H7 (cell line): ENCODE measurements at places on chromosomes 5 and 9. TPM values are rescaled to one million over a fixed set of nuclear protein-coding genes. Genes with fewer than 3 reads are reported as not detected.

GRCh38 chr9:127457191-127457878 is 6.0 kb downstream of the LRSAM1 start:
- peak; percentile 72 for DNase-seq

GRCh38 chr9:134283111-134283515 is 43.1 kb upstream of the RXRA start:
- DNase-seq: peak; percentile 62

DNA sequence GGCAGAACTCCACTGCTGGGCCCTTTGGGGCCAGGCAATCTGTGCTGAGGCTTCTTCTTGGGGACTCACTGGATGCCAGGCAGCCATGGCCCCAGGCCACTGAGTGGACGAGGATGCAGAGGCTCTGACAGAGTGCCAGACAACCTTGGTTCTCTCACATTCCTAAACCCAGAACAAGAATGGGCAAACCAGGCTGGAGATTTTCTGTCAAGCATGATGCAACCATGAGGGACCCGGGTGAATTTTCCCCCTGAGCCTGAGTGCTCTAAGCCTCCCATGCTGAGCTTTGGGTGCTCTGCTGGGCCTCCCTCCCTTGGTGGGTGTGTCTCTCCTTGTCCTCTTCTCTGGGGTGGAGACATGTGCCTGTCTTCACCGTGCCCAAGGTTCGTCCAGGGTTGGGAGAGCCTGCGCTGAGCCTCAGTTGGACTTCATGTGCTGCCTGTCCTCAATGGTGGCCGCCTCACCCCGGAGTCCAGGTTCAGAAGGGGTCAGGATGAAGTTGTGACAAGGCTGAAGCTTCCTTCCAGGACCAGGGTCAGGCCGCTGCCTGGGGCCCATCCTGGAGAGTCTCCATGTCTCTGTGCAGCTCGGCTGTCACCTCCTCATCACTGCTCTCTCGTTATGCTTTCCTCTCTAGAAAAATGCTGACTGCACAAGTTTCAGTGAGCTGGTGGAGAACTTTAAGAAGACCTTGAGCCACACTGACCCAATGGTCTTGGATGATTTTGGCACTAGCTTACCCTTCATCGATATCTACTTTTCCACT is 24.1 kb downstream of the PITX1 start:
- DNase-seq: peak; percentile 25

- no peak for DNase-seq
Observed at GRCh38 chr5:164627021-164627420, 1121.6 kb downstream of the MAT2B start.

DNA sequence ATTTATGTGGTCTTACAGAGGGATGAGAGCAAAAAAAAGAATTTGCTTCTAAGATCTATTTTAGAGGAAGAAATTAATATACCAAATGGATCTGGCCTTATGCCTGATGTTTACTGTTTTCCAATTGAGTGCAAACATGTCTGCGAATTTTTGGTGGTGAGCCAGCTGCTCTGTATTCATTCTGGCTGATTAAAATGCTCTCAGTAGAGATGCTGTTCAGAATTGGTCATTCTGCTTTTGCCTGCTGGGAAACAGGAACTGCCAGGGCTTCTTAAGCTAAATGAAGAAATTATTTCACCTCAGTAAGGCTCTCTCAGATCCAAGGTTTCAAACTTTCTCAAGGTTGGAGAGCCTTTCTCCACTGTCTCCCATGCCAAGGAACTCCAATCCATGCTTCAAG is 132.0 kb upstream of the SV2C start:
- DNase-seq: no peak

DNA sequence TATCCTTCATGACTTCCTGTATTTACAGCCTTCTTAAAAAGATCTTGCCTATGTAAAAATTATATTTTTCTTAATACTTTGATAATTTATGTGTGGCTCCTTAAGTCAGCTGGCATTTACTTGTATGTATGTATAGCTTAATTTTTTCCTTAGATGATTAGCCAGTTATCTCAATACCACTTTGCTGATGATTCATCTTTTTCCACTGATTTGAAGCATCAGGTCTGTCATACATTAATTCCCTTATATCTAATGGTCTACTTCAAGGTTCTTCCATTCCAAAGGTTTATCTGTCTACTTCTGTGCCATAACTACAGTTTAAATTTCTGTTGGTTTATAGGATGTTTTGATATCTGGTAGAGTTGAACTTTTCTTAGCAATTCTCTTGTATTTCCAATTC is 44.9 kb upstream of the MTMR12 start:
- no peak for DNase-seq

GRCh38 chr9:135045928-135046738 is 41.3 kb upstream of the OLFM1 start:
- no peak for DNase-seq

Gene PHF24
- 0.37 and 0.42 TPM in 2 replicates for total RNA-seq

Gene CARD9
- total RNA-seq: 0.15 and 0.28 TPM in 2 replicates

Gene RECK
- 11.7 and 16.1 TPM in 2 replicates for total RNA-seq
